Stimulated activated CD8-positive, alpha-beta memory T cell treated with anti-CD3 and anti-CD28 coated beads, Interleukin-4, amount 100 ng/mL, for 1 hour (primary cell): ENCODE measurements at places on chromosomes 16 and 17.

DNA sequence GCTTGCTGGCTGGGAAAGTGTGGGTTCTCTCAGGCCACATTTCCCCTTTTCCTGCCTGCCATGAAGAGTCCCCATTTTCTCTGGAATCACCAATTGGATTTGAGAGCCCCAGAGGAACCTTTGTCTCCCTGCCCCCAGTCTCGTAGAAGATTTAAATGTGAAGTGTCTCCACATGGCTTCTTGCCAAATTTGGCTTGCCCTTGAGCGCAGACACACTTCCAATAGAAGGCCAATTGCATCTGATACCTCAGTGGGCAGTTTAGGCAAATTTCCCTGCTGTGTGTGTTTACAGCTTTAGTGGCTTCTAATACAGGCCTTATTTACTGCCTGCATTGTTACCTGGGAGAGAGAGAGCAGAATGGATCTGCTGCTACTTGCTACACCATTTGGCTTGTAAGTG, 29.7 kb downstream of the CDK5R1 start:
- DNase-seq, result no peak

DNA sequence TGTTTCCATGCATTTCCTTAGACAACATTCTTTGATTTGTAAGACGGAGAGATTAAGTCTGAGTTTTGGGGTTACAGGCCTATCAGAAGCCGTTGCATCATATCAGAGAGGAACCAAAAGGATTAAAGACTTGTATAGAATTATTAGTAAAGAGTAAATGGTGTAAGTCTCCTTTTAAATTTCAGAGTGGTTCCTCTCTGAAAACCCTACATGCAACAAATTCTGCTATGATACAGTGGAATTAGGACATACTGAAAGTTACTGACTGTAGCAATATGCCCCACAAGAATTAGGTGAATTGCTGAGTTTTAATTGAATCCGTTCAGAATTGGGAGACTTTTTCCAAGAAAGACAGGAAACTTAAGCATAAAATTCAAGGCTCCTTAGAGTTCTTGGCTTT, 221.6 kb downstream of the FTO start:
- DNase-seq, result no peak

GRCh38 chr16:54577651-54578128, 291.1 kb upstream of the IRX3 start:
- no peak for DNase-seq

- DNase-seq, result no peak
Measured at GRCh38 chr17:263271-263670, 81.8 kb upstream of the DOC2B start.

DNA sequence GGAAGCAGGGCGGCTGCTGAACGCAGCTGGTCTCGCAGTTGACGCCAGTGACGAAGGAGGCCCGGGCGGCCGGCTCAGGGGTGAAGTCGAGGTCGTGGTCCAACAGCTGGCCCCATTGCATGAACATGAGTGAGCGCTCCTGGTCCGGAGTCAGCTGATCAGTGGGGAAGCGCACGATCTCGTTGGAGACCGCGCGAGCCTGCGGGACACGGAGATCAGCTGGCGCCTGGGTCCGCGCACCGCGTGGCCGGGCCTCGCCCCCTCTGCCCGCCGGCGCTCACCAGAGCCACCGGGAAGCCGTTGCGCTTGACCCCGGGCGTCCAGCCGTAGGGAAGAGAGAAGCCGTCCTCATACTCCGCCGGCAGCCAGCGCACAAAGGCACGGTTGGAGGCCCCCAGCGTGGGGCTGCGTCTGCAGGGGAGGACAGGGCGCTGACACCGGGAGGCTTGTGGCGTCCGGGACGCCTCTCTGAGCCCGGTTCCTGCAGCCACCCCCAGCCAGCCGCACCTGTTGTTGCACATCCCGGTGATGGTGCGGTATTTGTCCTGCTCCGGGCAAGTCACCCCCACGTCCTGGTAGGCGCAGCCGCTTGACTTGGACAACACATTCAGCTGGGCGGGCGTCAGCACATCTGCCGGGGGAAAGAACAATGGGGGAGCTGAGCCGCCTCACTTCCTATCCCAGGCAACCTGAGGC, 1.6 kb downstream of the MPO start:
- no peak for DNase-seq

DNA sequence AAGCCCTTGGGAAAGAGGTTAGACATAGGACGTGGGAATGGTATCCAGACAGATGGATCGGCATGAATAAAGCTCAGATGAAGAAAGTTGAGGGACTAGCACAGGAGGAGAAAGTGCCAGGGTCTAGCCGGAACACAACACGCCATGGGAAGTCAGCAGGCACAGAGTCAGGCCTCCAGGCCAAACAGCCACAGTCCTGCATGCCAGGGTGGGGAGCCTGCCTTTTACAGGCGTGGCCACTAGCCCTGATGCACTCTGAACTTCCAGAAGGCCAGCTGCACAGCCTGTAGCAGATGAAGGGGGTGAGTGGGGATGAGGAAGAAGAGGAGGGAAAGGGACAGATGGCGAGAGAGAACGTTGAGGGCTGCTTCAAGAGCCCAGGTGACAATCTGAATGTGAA, 5.2 kb downstream of the B9D1 start:
- DNase-seq, result no peak

DNA sequence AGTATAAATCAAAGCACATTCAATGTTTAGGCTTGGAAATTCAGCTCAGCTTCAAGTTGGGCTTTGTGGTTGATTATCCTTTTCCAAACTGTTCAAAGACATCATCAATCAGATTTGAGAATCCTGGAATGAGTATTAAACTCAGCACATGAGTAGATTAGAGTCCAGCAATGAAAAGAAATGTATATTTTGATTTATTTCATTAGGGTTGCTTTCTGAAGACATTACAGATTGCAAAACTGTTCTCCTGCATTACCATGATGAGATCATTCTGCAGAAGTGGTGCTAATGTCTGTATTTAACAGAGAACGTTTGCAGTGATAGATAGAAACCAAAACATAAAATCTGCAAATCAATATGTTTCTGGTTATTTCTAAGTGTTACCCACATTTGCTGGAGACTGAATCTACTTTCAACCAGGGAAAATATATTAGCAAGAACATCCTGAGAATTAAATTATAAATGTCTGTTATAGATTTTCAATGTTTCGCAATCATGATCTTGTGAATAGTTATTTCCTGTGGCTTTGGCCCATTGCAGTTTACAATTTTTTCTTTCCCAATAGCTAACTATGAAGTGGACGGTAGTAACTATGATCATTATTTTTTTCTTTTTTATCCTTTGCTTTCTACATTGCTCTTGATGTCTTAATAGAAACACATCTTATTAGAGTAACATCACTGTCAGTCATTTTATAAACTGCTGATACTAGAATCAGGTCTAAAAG, 1125.7 kb upstream of the GOT2 start:
- no peak for DNase-seq

DNA sequence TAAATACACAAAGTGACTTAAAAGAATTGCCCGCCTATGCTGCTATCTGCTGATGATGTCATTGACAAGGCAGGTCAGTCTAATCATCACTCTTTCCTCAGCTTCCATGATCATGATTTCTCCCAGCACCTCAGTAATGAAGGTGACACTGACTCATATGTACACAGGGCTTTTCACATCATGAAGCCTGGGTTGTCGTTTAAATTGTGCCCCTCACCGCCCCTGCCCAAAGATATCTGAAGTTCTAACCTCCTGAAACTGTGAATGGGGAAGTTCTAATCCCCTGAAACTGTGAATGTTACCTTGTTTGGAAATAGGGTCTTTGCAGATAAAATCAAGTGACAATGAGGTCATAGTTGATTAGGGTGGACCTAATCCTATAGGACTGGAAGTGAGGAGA, 17.4 kb upstream of the GPRC5C start:
- no peak for DNase-seq

DNA sequence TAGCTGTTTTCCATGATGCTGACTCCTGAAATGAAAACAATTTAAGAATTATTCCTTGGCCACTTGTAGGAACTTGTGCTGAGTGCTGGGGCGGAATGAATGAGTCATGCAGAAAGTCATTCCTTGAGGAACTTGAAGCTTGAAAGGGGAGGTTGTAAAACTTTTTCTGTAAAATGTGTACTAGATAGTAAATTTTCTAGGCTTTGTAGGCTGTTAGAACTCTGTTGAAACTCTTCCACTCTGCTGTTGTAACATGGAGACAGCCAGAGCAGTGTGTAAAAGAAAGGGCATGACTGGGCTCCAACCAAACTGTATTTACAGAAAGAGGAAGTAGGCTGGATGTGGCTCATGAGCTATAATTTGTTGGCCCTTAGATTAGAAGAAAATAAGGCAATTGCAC, 46.1 kb downstream of the ABCA8 start:
- DNase-seq, result no peak

GRCh38 chr16:75943705-75944514, 217.6 kb upstream of the CPHXL start:
- no peak for DNase-seq

DNA sequence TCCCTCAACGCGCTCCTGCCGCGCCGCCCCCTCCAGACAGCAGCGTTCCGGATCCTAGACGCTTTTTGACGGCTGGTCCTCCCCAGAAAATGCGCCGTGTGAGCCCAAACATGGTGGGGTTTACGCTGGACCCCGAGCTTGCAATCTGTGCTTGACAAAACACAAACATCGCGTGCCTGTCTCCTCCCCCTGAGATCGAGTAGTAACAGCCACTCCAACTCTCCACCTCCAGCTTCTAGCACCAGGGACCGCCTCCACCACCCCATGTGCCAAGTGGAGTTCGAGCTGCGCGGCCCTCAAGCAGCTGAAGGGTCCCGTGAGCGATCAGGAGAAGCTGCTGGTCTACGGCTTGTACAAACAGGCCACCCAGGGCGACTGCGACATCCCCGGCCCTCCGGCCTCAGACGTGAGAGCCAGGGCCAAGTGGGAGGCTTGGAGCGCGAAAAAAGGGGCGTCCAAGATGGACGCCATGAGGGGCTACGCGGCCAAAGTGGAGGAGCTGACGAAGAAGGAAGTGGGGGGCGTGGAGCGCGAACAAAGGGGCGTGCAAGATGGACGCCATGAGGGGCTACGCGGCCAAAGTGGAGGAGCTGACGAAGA, 656 bp upstream of the GEMIN4 start:
- DNase-seq, result no peak

DNA sequence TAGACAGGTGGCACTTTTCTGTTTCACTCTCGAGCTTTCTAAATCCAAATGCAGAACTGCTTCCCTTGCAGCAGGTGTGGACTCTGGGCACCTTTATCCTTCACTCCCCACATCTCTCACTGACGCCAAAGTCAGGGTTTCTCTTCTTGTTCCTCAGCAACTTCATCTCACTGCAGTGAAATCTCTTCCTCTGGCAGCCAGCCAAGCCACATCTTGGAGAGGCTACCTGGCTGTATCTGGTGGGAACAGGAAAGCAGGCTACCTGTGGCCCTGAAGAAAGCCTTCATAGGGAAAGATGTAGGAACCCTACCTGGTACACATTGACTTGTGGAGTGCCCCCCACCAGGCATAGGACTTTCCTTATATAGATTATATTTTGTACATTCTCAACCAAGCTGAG, 159.1 kb downstream of the UTP18 start:
- no peak for DNase-seq

- DNase-seq, result no peak
Measured at GRCh38 chr17:9402590-9403199, 172.9 kb downstream of the STX8 start.

DNA sequence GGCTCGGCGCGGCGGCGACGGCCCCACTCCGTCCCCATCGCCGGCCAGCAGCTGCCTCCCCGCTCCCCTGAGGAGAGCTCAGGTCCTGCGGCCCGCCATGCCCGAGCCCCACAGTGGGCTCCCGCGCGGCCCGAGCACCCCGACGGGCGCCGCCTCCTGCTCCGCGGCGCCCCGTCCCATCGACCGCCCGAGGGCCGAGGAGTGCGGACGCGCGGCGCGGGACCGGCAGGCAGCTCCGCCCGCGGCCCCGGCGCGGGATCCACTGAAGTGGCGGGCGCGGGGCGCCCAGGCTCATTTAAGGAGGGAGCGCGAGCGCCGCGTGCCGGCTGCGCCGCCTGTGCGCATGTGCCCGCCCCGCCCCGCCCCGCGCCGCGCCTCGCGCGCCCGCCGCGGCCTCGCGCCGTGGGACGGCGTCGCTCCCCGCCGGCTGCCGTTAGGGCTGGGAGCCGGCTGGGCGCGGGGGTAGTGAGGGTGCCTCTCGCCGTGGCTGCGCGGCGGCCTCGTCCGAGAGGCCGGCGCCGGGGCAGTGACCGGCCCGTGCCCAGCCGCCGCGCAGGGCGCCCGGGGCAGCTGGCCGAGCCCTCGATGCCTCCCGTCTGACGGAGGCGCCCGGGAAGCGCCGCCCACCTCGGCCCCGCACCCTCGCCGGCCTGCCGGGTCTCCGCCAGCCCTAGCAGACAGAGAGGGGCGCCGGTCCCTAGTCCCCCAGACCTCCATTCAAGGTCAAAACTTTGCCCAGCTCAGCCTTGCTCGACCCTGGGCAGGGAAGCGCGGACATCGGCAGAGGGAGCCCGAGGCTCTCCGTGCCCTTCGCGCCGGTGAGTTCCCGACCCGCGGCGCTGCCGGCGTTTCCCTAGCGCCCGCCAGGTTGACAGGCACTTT, at the start of gene NETO2:
NETO2 (minus strand) TSS at position 269 of the 882 bp plus-strand sequence. CDS start 333 bp downstream, outside the sequence.
- DNase-seq, result peak; percentile 27

- no peak for DNase-seq
Measured at GRCh38 chr16:52843381-52843780, 209.3 kb downstream of the CHD9NB start.

GRCh38 chr17:76701471-76701967, 9.2 kb downstream of the MXRA7 start:
- no peak for DNase-seq

DNA sequence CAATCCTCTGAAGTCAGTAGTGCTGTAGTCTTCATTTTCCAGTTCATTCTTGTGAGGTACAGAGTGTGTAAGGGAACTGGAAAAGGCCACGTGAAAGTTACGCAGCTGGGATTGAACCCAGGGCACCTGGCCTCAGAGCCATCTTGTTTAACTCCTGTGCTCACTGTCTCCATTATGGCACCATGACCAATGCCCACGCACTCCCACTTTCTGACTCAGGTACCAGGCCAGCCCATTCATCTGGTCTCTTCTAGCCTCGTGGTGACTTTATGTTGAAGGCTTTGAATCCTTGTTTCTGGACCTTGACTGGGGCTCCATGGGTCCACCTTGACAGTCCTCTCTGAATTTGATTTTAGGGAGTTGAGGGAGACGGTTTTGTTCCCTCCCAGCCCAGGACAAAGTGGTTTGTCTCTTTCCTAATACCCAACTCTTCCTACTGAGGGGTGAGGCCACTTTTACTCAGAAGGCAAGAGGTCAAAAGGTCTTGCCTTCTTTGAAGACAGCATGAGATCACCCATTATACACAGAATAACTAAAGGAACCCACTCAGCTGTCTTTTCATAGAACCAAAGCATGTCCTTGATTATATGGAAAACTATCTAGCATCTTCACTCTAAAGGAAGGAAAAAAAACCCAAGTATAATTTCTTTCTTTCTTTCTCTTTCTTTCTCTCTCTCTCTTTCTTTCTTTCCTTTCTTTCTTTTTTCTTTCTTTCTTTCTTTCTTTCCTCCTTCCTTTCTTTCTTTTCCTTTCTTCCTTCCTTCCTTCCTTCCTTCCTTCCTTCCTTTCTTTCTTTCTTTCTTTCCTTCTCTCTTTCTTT, 50.0 kb downstream of the OTOA start:
- DNase-seq, result no peak

- no peak for DNase-seq
Measured at GRCh38 chr17:71905376-71906031, 215.3 kb upstream of the SOX9 start.

GRCh38 chr16:31079342-31079944, 5.2 kb downstream of the ZNF646 start:
- no peak for DNase-seq
